CD8-positive, alpha-beta T cell (primary cell): ENCODE measurements at places on chromosomes 13 and 19.

DNA sequence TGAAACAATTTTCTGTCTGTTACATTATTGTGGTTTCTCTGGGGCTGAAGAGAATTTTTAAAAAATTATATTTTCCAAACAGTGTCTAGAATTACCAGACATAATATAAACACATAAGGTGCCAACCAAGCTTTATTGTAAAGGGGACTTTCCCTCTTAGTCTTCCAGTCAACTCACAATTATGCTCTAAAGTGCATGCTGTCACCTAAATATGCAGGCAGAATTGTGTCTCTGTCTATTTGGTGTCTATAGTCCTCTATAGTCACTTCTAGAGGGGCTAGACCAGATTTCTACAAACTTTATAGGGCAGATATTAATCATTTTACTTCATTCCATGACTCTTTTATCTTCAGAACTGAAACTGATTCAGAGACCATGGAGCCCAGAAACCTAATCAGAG lies 12.8 kb downstream of the ZNF254 start:
- DNase-seq: no peak

DNA sequence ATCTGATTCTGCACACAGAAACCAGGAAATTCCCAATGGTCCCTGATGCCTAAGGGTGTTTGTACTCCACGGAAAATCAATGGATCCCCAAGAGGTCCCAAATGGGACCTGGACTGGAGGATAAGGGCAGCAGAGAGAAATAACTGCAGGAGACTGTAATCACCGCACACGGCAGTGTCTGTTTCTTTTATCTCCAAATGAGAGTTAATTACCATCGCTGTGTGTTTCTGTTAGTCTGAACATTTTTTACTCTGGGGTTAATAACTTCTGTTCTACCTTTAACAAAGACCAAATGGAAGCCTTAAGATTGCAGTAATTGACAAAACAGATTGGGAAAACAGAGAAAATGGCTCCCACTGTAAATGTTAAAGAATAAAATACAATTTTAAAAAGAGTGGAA lies 320.9 kb downstream of the DCLK1 start:
- no peak for DNase-seq

- DNase-seq: no peak
These were observed 10.9 kb downstream of the MKNK2 start for GRCh38 chr19:2039959-2040646.

- no peak for DNase-seq
These were observed 14.9 kb downstream of the DPF1 start for GRCh38 chr19:38209152-38209551.

DNA sequence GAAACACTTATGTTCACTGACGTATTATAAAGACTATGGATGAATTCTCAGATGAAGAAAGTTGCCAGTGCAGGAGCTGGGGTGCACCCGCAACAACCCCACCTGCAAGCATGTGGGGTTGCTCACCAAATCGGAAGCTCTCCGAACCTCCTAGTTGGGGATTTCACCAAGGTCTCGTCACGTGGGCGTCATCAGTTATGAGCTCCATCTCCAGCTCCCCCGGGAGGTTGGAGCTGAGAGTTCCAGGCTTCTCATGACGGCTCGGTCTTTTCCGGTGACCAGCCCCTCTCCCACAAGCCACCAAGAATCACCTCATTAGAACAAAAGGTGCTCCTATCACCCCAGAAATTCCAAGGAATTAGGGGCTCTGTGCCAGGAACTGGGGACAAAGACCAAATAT lies 46.1 kb upstream of the TUBGCP3 start:
- no peak for DNase-seq

DNA sequence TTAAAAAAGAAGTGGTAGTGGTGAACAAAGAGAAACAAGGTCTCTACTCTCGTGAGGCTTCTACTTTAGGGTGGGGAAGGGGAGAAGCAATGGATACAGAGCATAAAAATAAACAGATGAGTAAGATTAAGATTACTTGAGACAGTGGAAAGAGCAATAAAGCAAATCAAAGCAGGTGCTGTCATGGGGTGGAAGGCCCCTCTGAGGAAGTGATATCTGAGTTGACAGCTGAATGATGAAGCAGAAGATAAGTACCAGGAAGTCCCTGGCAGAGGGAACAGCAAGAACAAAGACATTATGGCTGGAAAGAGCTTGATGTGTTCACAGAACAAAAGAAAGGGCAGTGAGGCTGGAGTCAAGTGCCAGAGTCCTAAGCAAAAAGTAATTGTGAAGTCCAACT lies 221.8 kb downstream of the ENOX1 start:
- no peak for DNase-seq

DNA sequence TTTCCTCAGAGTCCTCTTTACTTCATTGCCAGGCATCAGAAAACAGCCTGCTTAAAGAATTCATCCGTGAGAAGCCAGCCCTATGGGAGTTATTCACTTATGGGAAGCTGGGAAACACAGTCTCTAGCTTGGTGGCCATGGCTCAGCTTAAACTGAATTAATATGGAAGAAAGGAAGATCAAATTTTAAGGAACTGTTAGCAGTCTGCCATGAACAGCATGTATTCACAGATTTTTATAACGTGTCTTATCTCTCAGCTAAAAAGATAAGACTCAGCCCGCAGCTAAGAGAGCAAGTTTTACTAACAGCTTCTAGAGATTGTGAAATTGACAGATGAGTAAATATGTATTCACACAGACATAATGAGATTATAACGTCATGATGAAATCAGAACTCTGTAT lies 253.7 kb upstream of the RXFP2 start:
- no peak for DNase-seq
